ENCODE measurements at places on chromosomes 7 and 10. TPM values are rescaled to one million over a fixed set of nuclear protein-coding genes. Genes with fewer than 3 reads are reported as not detected.
A peak's percentile ranks its signal among the peaks of the same experiment; 100 is the strongest.

The GPR15LG gene
- total RNA-seq = 3.1 TPM

The UCMA gene
- total RNA-seq = not detected

The HOXA4 gene
- 1.4 TPM for total RNA-seq

DNA sequence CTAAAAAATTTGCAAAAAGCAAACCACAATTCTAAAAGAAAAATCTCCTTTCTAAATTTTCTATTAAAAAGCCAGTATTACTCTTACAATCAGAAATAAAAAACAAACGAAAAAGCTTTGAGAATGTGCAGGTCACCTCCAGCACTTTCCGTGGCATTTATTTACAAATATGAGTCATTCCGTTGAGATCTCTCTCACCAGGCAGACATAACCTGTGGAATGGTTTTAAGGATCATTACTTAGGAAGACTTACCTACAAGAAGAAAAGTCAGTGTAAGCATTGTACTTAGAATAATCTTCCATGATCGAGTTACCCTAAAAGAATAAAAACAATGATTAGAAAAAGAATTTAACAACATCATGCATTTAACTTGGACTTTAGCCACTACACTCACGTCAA lies 3.3 kb downstream of the SUN3 start:
- H3K4me3 ChIP-seq = no peak overlapping the region
- no peak overlapping the region for H3K27ac ChIP-seq
- DNase-seq = no peak
- H3K36me3 ChIP-seq = no peaks in the 10 kb centered on the region
- no peaks in the 10 kb centered on the region for H3K27me3 ChIP-seq

- no peak overlapping the region for H3K27ac ChIP-seq
- H3K36me3 ChIP-seq = no peaks in the 10 kb centered on the region
- H3K4me3 ChIP-seq = no peak overlapping the region
- no peaks in the 10 kb centered on the region for H3K27me3 ChIP-seq
- peak; percentile 69 for DNase-seq
- no peaks in the 10 kb centered on the region for H3K4me1 ChIP-seq
Observed at GRCh38 chr10:11197266-11197712, 179.6 kb downstream of the CELF2 start.

DNA sequence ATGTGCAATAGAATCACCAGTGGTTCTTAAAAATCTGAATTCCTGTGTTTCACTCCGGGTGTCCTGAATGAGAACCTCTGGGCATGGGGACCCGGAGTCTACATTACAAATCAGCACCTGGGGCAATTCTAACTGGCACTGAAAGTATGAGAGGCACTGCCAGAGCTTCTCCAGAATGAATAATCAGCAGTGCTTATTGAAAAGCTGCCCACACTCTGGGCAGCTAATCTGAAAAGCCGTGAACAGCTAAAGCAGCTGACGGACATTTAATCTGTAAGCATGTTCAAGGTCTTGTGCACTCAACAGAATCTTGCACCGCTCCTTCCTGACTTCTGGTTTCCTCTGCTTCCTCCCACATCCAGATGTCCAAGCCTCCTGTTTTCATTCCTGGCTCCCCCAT lies 113.3 kb upstream of the KIF5B start:
- no peak overlapping the region for H3K4me3 ChIP-seq
- no peaks in the 10 kb centered on the region for H3K36me3 ChIP-seq
- H3K4me1 ChIP-seq = no peaks in the 10 kb centered on the region
- no peak for DNase-seq
- peak overlapping the region; percentile 81 for H3K27ac ChIP-seq

Measured in prostate gland (tissue), 2 donors.